T47D (cell line): ENCODE measurements at places on chromosomes 1 and 21.
A peak's percentile ranks its signal among the peaks of the same experiment; 100 is the strongest.

- DNase-seq, result no peak
Measured at GRCh38 chr21:46156678-46157077, 1.3 kb upstream of the FTCD start.

DNA sequence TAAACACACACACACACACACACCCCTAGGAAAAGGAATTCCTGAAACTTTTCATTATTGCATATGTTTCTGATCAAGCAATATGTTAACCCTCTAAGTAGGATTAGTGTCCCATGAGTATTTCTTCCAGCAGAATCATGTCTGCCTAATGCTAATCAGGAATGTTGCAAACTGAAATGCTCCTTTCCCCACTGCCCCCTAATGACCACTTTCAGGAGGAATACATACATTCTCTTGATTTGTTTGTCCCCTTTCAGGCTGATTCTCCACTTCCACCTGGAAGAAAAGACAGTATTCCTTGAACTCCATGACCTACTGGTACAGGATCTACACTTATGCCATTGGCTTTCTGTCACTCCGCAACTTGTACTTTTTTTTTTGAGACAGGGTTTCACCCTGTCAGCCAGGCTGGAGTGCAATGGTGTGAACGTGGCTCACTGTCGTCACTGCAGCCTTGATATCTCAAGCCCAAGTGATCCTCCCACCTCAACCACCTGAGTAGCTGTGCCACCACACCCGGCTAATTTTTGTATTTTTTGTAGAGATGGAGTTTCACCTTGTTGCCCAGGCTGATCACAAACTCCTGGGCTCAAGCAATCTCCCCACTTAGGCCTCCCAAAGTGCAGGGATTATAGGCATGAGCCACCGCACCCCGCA is 56.7 kb downstream of the LRIG2 start:
- no peak for DNase-seq

DNA sequence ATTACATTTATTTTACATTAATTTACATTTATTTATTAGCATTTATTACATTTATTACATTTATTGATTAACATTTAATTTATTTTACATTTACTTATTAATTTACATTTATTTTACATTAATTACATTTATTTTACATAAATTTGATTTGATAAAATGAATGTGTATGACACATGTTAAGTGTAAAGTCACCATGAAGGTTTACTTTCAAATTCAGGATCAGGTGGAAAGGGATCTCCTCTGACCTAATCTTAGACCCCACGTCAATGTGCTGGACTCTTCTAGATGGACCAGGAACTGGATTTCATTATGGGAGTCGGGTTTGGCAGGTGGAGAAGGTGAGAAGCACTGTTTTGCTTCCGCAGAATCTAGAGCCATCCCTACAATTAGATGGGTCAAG is 76.1 kb downstream of the NCAM2 start:
- no peak for DNase-seq

GRCh38 chr21:24032709-24033232 is 1574.5 kb downstream of the MRPL39 start:
- no peak for DNase-seq

GRCh38 chr1:110916669-110917306 is 43.8 kb downstream of the CD53 start:
- peak; percentile 61 for DNase-seq

GRCh38 chr1:116504308-116505156 is 66.3 kb downstream of the CD58 start:
- no peak for DNase-seq

DNA sequence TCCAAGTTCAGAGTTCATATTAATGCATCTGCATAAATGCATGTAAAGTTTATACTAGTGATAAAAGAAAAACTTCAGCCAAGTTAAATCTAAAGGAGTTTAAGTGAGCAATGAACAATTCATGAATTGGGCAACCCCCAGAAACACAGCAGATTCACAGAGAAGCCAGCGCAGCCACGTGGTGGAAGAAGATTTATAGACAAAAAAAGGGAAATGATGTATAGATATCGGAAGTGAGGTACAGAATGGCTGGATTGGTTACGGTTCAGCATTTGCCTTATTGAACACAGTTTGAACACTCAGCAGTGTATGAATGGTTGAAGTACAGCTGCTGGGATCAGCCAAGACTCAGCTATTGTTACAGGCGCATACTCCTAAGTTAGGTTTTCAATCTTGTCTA is 5.7 kb downstream of the AK5 start:
- no peak for DNase-seq

DNA sequence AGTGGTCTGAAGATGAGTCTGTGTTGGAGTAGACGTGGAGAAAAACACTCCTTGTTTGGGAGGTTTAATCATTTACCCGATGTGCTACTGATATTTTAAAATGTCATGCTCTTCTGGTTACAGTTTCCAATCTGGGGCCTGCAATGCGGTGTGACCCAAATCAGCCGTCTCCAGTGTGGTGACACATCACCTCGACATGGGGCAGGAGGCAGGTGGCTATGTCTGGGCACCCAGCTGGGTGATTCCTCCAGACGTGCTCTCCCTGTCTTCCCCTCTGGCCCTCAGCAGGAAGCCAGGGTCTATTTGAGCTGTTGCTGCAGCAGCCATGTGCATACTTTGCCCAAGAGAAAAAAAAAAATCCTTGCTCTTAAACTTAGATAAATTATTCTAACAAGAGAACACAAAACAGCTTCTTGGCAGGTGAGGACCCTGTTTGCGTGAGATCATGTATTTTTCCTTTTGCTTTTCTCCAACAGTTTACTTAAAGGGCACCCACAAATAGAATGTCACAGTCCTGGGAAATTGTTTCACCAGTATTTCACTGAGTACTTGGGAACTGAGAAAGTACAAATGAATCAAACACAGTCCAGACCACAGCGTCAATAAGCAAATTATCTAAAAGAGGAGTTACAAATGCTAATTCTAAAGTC is 38.9 kb upstream of the MAP10 start:
- no peak for DNase-seq

GRCh38 chr1:58695206-58695605 is 4.7 kb downstream of the MYSM1 start:
- DNase-seq, result peak; percentile 14

DNA sequence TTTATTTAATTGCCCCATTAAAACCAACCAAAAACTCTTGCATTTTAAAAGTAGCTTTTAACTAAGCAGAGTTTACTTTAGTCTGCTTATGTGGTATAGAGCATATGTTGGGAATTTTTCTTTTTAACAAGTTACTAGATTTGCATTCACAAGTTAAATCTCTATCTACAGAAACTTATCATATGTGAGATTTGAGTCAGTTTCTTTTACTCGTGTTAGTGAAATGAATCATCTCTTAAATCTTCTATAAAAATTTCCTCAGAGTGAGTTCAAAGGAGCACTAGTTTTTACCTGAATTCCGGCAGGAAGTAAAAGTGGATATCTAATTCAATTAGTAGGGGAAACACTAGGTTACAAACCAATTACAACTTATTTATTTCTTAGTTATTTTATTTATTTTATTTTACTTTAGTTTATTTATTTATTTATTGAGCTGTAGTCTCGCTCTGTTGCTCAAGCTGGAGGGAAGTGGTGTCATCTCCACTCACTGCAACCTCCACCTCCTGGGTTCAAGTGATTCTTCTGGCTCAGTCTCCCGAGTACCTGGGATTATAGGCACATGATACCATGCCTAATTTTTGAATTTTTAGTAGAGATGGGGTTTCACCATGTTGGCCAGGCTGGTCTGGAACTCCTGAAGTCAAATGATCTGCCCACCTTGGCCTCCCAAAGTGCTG is 1609.6 kb upstream of the B3GALT2 start:
- no peak for DNase-seq

GRCh38 chr1:165306543-165307434 is 49.7 kb downstream of the LMX1A start:
- no peak for DNase-seq

GRCh38 chr1:94790246-94790645 is 29.9 kb upstream of the SLC44A3 start:
- no peak for DNase-seq

DNA sequence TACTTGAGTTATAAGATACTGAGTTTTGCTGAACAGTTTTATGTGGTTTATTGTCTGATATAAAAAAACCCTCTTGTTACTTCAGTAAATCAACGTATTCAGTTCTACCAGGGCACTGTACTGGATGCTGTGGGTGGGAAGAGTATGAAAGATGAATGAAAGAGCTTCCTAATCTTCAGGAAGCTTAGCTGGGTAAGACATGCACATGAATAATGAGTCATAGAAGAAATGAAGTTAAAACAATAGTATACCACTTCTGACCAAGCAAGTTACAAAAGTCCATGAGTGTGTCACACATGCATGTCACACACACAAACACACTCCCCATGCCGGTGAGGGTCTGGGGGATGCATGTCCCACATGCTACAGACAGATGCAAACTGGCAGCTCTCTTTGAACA is 105.9 kb downstream of the SIPA1L2 start:
- DNase-seq, result no peak

DNA sequence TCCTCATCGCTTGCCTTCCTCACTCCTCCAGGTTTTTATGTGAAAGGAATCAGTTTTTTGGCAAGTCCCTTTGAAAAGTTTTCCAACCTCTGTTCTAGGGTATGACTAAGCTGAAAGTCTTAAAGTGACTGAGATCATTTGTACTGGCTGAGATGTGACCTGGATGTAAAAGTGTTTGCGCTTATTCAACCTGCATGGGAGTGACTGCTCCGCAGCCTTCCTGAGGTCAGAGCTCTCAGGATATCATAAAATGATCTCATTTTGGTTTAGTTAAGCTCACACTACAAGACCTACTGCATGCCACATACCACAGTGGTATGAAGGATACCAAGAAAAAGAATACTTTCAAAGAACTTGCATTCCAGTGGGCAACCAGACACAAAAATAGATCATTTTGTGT is 29.8 kb upstream of the TADA1 start:
- no peak for DNase-seq

GRCh38 chr21:42172596-42173483 is 46.1 kb upstream of the ABCG1 start:
- no peak for DNase-seq

- DNase-seq, result peak; percentile 15
Measured at GRCh38 chr1:46148318-46148717, 15.9 kb upstream of the PIK3R3 start.
